ENCODE measurements at places on chromosomes 1 and 21.

DNA sequence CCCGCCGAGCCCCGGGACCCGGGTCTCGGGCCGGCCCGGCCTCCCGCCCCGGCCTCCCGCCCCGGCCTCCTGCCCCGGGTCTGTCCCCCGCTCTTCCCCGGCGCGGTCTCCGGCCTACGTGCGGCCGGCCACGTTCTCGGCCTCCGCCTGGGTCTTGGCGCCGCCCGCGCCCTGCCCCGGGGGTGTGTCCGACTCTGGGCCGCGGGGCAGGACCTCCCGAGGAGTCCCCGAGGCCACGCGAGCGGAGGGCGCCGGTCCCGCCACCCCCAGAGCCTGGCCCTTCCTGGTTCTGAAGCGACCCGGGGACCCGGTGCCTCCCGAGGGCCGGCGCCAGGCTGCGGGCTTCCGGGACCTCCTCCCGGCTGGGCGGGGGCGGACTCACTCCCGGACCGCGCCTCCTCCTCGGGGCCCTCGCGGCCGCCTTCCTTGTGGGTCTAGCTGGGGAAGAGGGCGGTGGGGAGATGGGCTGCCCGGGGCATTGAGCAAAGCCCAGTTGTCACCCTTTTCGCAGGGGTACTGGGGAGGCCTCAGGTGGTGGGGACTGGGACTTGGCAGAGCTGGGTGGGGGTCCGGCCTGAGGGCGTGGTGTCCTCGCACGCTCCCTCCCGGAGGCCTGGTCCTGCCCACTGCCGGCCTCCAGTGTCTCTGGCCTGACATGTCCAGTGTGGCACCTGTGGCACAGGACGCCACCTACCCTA is 558 bp downstream of the PFKL start:
- DNase-seq: peak; percentile 57

DNA sequence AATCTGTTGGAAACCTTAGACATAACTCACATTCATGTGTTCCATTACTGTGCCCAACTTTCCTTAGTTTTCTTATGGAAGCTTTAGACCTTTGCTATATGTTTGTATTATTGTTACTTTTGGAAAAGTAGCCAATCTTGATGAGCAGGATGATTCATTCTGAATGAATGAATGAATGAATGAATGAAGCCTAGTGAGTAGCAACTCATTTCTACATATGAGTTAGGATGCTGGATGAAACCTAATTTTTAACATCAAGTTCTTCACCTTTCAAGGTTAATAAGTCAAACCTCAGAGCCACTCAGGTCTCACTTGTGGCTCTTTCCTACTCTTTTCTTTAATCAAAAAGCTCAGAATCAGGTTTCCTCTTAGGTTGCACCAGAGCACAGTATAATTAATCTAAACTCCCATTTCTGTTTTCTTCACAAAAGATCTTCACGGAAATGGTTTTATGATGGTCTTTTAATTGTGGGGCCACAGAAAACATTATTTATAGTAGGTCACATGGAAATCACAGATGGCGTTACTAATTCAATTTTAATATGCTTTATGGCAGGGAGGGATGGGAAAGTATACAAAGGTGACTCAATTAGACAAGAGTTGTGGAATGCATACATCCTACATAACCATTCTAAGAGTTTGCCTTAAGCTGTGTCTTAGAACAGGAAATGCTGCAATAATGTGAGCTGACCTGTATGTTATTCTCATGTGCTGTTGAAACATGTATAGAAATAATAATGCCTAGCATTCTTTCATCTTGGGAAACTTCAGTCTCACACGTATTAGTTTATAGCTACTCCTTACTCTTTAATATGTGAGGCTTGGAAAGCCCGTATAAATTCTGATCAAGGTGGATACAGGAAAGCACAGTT is 4.5 kb upstream of the DDX59 start:
- no peak for DNase-seq

DNA sequence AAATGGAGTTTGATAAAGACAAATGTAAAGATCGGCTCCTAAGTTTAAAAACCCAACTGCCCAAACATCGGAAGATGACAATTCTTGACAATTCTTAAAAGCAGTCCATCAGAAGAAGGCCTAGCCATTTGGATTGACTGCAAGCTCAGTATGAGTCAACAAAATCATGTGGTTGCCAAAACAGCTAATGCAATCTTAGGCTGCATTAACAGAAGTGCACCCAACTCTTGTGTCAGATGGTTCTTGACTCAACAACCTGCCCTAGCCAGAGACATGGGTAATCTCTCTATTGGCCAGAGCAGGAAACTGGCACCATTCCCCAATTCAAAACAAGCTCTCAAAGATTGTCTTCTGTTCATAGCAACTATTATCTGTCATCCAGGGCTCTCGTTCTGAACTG is 9.9 kb upstream of the NCF2 start:
- DNase-seq: peak; percentile 51

GRCh38 chr1:231971397-231972110 is 345.0 kb downstream of the DISC1 start:
- peak; percentile 25 for DNase-seq

GRCh38 chr21:34623516-34623915 is 8.6 kb upstream of the RCAN1 start:
- no peak for DNase-seq

DNA sequence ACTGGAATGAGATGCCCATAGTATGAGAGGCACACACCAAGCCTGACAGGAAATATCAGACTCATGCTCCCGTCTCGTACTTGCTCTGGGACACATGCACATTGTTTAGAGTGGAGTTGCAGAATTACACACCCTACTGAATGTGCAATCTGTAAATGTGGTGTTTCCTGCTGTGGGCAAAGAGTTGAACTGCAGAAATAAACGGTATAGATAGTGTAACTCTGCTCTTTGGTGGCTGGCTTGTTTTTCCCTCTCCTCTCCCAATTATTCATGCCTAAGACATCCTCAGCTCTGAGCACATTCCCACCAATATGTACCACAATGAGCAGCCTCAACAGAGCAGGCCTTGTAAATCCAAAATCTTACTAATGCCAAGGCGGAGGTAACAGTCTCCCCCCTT is 90.1 kb upstream of the DIRAS3 start:
- no peak for DNase-seq

DNA sequence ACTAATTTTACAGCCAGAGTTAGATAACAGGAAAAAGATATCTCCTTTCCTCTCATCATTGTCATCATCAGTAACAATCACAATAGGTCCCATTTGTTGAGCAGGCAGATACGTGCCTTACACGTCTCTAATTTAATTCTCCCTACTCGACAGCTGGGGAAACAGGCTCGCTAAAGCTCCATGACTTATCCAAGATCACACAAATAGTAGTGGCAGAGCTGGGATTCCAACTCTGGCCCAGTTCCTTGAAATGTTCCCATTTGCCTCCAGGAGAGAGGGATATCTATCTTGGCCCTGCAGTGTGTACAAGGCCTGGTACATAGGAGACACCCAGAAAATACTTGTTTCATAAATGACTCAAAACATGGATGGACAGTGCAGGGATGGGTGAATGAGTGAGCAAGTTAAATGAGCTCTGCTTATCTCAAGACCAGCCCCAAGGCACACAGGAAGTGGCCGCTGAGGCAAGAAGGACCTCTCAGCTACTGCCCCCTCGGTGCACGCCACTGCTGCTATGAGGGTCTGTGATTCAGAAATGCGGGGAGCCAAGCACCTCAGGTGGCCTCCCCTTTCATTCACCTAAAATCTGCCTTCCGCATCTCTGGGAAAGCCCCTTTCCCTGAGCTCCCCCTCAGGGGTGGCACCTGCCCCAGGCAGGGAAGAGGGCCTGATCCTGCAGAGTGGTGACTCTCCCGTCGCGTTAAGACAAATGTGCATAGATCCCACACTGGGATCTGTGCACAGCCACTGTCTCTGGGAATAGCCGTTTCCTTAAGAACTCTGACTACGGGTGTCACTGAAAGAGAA is 3.6 kb downstream of the KCNN3 start:
- no peak for DNase-seq

DNA sequence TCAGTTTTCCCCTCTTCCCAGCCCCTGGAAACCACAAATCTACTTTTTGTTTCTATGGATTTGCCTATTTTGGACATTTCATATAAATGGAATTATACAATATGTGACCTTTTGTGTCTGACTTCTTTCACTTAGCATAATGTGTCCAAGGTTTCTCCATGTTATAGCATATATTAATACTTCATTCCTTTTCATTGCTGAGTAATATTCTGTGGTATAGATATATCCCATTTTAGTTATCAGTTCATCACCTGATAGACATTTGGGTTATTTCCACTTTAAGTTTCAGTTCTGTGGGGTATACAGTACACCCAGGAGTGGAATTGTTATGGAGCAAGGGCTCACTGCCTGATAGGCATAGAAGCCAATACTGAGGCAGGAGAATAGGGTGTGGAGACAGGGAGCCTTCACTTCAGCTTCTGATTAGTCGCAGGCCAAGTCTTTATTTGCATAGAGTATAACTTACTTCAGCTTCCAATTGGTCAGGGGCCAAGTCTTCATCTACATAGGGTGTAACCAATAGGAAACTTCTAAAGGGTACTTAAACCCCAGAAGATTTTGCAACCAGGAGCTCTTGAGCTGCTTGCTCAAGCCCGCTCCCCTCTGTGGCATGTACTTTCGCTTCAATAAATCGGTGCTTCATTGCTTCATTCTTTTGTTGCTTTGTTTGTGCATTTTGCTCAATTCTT is 8.3 kb upstream of the NVL start:
- no peak for DNase-seq

GRCh38 chr21:44722731-44723130 is 11.4 kb upstream of the TSPEAR start:
- no peak for DNase-seq

DNA sequence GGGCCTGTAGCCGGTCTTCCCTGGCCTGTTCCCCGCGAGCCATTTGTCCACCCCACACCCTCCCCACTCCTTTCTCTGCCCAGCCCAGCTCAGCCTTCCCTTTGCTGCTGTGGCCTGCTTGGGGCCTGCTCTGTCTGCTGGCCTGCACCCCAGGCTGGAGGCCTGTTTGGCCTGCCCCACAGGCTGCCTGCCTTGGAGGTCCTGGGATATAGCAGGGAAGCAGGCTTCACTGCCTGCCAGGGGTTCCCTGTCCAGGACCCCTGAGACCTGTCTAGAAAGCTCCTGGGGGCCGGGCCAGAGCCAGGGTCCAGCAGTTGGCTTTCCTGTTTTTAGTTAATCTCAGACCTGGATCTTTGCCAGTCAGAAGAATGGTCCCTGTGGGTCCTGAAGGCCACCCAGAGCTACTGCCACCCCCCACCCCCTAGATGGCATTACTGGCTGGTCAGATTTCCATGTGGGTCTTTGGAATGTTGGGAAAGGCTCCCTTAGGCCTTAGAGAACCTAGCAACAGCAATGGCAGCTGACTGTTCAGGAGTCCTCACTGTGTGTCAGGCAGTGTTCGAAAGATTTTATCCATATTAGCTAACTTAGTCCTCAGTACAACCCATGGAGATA is 7.7 kb downstream of the ZNF362 start:
- no peak for DNase-seq

- DNase-seq: no peak
Observed at GRCh38 chr21:41573902-41574690, 66.1 kb upstream of the TMPRSS2 start.

- no peak for DNase-seq
Observed at GRCh38 chr1:206445911-206446356, 24.3 kb upstream of the IKBKE start.

- no peak for DNase-seq
Observed at GRCh38 chr1:48025076-48025475, 27.9 kb upstream of the TRABD2B start.

DNA sequence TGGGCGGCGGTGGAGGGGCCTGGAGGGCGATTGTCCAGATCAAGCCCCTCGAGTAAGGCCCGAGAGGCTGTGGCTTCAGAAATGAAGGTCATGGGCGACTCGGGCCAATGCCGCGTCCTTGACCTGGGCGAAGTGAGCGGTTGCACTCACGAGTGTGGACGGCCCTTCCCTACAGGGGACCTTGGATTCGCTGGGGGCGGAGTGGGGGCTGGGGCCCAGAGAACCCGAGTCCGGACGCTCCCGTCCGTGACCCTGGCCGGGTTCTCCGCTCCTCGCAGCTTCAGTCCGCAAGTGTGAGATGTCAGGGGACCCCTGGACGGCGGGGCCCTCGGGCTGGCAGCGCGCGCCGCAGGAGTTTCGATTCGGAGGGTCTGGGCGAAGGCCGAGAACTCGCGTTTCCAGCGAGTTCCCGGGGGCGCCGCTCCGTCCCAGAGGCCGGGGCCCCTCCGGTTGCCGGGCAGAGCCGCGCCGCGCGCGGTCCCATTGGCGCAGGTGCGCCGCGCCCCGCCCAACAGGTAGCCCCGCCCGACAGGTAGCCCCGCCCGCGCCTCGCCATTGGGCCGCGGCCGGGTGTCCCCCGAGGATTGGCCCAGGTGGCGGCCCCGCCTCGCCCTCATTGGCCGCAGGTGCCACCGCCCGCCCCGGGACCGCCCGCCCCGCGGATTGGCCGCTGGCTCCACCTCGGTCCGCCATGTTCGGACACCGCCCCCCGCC is at the start of gene PRKCZ:
PRKCZ (plus strand) TSS at position 694 of the 714 bp plus-strand sequence. CDS start 220 bp downstream, outside the sequence.
- DNase-seq: peak; percentile 93

DNA sequence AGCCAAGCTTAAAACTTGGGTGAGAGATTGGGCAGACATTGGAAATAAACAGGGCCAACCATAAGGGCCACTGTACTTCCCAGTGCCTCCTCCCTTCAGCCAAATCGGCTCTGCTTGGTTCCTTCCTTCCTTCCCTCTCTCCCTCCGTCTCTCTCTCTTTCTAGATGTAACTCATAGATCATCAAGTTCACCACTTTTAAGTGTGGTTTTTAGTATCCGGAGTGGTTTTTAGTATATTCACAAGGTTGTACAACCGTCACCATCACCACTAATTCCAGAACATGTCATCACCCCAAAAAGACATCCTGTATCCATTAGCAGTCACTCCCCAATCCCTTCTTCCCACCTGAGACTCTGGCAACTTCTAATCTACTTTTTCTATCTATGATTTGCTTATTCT is 51.0 kb downstream of the MYSM1 start:
- DNase-seq: no peak

DNA sequence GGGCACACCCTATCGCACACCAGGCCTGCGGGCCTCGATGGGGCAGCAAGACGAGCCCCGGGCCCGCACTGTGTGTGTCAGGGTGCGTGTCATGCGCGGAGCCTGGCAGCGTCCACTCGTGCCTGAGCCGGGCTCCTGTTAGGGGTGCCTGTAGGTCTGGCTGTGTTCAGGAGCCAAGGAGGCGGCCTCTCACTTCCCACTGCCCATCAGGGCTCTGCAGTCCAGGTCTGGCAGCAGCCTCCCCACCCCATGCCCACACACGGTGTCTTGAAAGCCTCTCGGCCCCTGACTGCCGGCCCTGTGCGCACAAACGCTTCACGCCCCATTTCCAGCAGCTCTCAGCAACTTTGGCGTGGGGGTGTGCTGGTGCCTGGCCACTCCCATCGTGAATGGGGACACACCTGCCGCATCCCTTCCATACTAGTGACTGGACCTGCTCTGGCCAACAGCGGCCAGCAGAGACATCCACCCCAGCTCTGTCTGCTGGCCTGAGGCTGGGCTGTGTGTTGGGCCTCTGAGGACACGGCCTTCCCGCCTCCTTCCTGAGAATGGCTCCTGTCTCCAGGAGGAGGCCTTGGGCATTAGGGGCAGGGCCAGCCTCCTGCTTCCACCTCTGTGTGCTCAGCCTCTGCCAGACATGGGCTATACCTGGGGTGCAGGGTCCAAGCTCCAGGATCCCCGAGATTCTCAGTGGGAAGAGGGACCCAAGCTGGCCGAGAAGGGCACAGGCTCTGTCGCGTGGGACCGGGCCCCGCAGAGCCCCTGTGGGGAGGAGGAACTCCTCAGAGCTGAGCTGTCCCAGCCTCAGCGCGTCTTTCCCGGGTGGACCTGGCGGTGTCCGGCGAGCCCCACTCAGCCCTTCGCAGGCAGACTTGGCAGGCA is 41.8 kb upstream of the ACTRT2 start:
- DNase-seq: no peak

Measured in CD4-positive, alpha-beta T cell treated with Interleukin-15 for 1 hour (primary cell).